Caki2 (cell line): ENCODE measurements at places on chromosomes 6 and 20. TPM values are rescaled to one million over a fixed set of nuclear protein-coding genes. Genes with fewer than 3 reads are reported as not detected.

Gene PTCRA
- total RNA-seq: not detected in 2 replicates

DNA sequence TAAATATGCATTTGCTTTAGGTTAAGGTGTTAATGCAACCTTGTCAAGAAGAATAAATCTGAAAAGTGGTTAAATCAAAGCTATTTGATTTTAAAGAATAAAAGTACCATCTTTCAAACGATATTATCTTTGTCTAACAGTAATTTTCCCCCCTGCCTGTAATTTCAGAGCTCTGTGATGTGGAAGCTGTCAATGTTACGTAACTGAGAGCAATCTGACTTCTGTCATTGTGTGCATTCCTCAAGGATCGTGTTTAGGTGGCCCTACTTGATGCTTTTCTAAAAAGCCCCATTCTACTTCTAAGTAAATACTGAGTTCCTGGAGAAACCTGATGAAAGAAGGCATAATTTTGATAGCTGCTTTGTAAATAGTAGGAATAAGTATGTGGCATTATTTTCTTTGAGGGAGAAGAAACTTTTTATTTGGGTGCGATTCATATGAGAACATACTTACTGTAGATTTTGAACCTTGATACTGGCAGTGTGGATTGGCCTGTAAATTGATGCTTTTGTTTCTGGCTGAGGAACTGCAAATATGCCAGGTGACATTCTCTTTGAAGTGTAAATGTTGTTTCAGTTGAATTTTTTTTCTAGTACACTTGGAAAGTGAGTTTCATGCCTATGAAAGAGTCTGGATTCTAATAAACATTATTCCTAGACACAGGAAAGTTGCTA lies 529.6 kb upstream of the FLRT3 start:
- DNase-seq: no peak

DNA sequence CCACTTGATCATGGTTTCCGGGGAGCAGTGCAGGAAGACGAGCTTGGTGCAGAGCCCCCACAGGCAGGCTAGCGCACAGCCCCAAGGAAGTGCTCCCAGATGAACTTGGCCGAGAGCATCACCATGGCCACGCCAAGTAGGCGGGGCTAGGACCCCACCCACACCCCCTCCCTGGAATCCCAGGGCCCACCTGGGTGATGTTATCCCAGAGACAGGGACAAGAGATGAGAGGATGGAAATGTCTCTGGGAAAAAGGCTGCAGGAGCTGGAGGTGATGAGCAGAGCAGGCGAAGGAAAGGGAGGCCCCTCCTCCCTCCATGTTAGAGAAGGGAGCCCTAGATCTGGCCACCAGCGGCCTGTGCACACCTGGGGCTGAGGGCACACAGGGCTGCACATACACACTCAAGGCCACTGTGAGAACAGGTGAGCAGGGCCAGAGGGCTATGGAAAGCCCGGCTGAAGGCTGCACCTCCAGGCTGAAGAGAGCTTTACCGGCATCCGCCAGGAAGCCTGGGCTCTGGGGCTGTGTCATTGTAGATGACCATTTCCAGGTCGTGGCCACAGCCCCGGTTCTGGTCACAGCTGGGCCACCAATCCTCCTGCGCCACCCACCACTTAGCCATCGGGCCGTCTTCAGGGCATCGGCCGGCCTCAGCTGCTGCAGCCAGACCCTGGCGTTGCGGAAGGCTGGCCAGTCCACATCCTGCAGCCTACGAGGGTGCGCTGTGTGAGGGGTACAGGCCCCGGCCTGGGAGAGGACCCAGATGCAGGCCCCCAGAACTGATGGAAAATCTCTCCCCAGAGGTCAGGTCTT lies 24.9 kb downstream of the NPEPL1 start:
- DNase-seq: no peak

DNA sequence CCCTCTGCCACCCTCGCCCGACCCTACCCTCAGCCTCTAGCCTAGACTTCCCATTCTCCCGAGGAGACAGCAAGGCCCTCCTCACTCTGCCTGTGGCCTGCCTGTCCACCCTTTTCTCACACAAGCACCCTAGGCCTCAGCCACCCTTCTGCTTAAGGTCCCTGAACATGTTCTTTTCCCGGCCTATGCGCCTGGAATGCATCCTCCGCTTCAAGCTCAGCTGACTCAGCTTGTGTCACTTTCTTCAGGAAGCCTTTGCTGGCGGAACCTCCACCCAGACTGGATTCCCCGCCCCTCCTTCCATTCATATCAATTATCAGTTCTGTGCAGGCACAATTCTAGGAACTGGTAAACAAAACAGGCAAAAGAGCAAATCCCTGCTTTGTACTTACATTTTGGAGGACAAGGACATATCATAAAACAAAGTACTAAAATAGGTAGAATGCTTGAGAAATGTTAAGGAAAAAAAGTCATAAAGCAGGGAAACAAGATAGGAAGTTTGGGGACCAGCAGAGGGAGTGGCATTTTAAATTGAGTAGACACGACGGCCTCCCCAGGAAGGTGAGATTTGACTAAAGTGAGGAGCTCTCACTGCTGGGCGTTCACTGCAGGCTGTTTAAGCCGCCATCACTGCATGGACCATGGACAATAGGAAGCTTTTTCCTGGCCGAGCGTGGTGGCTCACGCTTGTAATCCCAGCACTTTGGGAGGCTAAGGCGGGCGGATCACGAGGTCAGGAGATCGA lies 17.9 kb upstream of the SNHG17 start:
- peak; percentile 27 for DNase-seq

- no peak for DNase-seq
These were observed 60.4 kb downstream of the HMGCLL1 start for GRCh38 chr6:55518529-55519060.

GRCh38 chr20:35975576-35976373 lies 7.4 kb downstream of the CNBD2 start:
- DNase-seq: no peak
